ENCODE measurements at places on chromosomes 11 and 22. TPM values are rescaled to one million over a fixed set of nuclear protein-coding genes. Genes with fewer than 3 reads are reported as not detected.
A peak's percentile ranks its signal among the peaks of the same experiment; 100 is the strongest.

- H3K27ac ChIP-seq: no peak overlapping the region
- DNase-seq: no peak
- H3K27me3 ChIP-seq: no peaks in the 10 kb centered on the region
These were observed 321.8 kb downstream of the TBC1D22A start for GRCh38 chr22:47084226-47084625.

MRGPRX4 gene
- total RNA-seq: not detected

- no peak overlapping the region for H3K4me3 ChIP-seq
- no peak overlapping the region for H3K27ac ChIP-seq
- no peak for DNase-seq
These were observed 62.2 kb upstream of the SOX6 start for GRCh38 chr11:16418428-16419097.

- H3K4me3 ChIP-seq: no peak overlapping the region
- H3K27me3 ChIP-seq: peaks cover 8% of the 10 kb centered on the region
- peaks cover 8% of the 10 kb centered on the region for H3K4me1 ChIP-seq
- no peaks in the 10 kb centered on the region for H3K36me3 ChIP-seq
- no peak overlapping the region for H3K27ac ChIP-seq
These were observed 216.3 kb upstream of the TBCEL start for GRCh38 chr11:120807414-120808150.

- no peaks in the 10 kb centered on the region for H3K27me3 ChIP-seq
- DNase-seq: no peak
- no peaks in the 10 kb centered on the region for H3K36me3 ChIP-seq
These were observed 22.1 kb upstream of the CTR9 start for GRCh38 chr11:10728789-10729472.

DNA sequence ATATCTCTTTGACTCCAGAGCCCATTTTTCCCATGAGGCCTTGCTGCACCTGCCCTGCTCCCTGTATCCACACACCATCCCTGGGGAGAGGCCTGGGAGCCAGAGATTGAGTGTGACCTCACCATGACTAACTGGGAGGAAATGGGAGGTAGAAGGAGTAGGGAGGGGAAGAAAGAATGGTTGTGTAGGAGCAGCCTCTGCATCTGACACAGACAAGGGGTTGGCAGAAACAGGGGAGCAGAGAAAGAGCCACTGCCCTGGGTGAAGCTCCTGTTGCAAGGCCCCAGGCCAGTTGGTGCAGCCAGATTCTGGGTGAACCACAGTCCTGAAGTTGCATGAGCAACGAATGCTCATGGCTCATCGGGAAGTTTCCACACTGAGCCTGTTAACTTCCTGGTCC is 32.4 kb downstream of the POU2F3 start:
- H3K4me3 ChIP-seq: no peak overlapping the region
- no peak for DNase-seq
- H3K36me3 ChIP-seq: no peaks in the 10 kb centered on the region
- H3K27me3 ChIP-seq: peaks cover 21% of the 10 kb centered on the region

DNA sequence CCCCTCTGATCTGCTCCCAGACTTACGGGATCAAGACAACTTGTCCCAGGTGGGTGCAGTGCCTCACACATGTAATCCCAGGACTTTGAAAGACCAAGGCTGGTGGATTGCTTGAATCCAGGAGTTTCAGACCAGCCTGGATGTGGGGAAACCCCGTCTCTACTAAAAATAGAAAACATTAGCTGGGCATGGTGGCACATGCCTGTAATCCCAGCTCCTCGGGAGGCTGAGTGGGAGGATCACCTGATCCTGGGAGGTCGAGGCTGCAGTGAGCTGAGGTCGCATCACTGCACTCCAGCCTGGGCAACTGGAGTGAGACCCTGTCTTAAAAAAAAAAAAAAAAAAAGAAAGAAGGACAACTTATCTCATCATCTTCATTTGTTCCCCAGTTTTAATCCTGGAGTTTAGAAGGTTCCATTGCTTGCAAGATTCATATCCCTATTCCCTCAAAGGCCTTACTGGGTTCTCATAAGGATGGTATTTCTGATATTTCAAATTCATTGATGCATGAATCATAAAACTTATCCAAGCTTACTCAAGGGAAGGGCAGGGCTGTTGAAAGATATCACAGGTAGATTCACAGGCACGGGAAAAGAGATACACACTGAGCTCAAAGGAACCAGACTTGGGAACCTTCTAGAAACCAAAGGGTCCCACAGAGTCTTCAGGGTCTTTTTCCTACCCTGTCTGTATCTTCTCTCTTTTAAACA is 14.6 kb downstream of the ENDOD1 start:
- H3K27me3 ChIP-seq: no peaks in the 10 kb centered on the region
- peaks cover 50% of the 10 kb centered on the region for H3K4me1 ChIP-seq
- peak overlapping the region; percentile 64 for H3K27ac ChIP-seq
- no peak for DNase-seq

DNA sequence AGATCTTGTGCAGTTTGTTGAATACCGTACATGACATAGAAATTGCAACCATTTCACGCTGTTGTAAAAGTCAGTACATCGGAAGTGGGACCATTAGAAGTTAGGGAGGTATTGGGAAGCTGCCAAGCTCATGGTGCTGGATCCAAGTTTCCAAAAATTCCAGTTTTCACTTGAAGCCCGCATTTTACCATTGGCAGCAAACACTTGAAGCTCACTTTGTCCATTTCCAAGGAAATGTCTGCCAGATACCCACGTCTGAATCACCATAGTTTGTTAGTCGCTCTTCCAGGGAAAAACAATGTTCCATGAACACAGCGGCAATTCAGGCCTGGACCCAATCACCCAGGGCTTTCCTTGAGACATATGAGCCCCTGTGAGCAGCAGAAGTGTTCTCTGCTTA is 22.6 kb upstream of the PARVB start:
- no peak overlapping the region for H3K4me3 ChIP-seq
- no peak for DNase-seq
- peaks cover 17% of the 10 kb centered on the region for H3K36me3 ChIP-seq
- H3K27me3 ChIP-seq: no peaks in the 10 kb centered on the region
- H3K4me1 ChIP-seq: peaks cover 2% of the 10 kb centered on the region

CABP2 gene
- total RNA-seq: not detected

Data from chondrocyte (in vitro differentiated cells).